Left lobe of liver (tissue), 2 donors: ENCODE measurements at places on chromosomes 1 and 21.
A peak's percentile ranks its signal among the peaks of the same experiment; 100 is the strongest.

DNA sequence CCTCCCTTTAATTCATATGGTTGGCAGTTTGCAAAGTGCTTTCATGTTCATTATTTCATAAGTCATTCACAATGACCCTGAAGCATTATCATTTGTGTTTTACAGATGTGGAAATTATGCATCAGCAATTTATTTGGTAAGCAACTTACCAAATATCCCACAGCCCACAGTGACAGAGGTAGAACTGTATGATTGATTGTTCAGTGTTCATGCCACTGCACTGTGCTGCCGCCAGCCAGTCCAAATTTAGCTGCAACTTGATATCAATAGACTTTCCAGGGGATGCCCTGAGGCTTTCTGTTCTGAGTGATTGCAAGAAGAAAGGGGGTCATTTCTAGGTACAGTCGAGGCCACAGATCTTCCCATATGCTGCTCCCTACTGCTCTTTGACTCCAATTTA lies 380.3 kb downstream of the PLPP3 start:
- DNase-seq, result no peak

DNA sequence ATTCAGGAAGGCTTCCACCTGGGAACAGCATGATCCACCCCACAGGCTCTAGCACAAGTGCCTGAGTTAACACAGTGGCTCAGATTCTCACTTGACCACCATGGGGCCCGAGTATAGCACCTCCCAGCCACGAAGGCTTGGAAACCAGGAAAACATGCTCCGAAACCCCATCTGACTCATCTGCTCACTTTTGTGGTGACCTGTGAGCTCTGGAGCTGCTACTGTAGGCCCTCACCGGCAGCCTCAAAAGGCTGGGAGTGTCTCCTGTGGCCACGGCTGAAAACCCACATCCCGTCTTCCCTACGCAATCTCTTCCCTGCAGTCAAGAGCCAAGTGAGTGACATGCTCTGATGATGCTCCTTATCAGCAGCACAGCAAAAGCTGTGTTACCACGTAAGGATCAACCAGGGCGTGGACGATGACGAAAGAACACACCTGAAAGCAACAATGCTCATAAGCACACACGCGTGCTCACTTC lies 81.4 kb downstream of the TGFBR3 start:
- DNase-seq, result no peak

GRCh38 chr1:39722495-39722894 lies 16.2 kb upstream of the PPIE start:
- DNase-seq, result no peak

DNA sequence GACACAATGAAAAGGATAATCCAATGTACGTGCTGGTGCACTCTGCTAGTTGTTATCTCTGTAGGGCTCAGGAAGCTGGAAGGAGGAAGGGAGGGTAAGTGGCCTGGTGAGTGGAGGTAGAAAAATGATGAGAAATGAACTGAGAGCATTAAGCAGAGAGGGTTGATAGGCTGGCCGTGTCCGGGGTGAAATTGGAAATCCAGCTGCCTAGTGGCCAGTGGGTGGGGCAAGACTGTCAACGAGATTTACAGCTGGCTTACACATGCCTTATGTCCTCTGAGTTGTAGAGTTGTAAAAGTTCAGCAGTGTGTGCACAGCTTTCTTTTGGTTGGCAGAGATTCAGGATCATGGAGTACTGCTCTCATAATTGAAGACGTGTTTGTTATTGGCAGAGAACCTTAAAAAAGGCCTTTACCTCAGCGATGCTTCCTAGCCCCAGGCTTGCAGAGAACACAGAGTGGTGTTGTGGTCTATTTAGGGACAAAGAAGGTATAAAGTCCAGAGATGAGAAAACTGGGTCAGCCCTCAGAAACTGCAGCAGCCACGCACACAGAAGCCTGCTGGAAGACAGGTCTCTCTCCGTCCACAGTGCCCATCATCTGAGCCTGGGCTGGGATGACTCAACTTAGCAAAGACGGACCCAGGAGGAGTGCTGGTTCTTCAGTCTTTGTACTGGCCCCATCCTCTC lies 132.4 kb downstream of the EDEM3 start:
- DNase-seq, result peak; percentile 58

GRCh38 chr1:232316864-232317263 lies 313.1 kb downstream of the SIPA1L2 start:
- no peak for DNase-seq

DNA sequence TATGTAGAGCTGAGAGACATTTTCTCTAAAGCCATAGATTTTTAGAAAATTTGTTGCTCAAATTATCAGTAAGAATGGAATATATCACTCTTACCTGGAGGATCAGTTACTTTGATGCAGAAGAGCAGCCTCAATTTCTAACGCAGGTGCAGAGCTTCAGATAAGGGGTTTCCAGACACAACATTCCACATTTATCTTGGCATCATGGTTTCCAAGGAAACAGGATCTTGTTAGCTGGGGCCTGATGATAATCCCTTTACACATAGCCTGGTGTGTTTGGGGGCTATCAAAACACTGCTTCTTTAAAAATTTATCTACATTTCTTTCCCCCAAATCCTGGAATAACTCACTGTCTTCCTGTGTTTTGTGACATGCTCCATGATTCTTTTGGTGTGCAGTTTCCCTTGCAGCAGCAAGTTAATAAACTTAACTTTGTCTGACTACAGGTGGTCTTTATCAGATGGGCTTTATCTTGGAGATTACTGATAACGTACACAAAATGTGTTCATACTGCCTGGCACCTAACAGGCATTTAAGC lies 2.7 kb upstream of the STX12 start:
- DNase-seq, result no peak

GRCh38 chr1:186030453-186030852 lies 296.3 kb downstream of the HMCN1 start:
- no peak for DNase-seq

DNA sequence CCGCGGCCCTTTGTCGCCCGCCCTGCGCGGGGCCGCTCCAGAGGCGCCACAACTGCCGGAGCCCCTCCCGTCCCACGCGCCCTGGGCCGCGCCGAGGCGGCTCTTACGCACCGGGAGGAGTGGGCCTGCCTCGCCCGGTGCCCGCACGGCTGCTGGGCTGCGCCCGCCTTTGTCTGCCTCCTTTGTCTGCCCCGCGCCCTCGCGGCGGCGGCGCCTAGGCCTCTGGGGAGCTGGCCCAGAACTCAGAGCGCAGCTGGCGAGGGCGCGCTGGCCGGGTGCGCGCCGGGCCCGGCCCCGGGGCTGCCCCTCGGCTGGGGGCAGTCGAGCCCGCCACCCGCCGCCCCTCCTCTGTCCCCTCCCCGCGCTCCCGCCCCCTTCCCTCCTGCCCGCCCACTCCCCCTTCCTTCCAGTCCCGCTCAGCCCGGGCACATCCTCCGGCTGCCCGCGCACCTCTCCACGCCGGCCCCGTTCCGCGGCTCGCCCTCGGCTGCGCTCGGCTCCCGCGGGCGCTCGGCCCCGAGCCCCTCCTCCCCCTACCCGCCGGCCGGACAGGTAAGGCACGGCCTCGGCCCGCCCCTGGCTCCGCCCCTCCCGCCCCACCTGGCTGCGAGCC lies at the start of gene DRAXIN:
TSS of gene DRAXIN (plus strand) at position 409 of the 613 bp plus-strand sequence. CDS start 14,549 bp downstream, outside the sequence.
- DNase-seq, result no peak

DNA sequence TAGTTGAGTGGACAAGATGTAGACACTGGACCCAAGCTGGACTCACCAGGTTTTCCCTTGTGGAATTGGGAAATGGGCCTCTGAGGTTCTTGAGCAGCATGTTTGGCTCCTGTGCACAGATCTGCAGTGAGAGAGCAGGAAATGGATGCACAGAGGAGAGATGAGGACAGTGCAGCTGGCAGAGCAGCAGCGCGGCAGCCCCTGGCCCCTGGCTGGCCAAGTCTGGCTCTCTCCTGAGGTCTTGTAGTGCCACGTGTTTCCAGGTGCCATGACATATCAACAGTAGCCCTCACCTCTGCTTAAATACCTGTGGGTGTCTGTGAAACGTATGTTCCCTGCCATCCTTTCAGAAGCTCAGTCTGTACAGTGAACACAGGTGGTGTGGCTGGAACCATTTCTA lies 19.2 kb upstream of the BCL10 start:
- DNase-seq, result no peak
